Activated CD8-positive, alpha-beta T cell treated with anti-CD3 and anti-CD28 coated beads for 36 hours (primary cell): ENCODE measurements at places on chromosomes 13 and 19. TPM values are rescaled to one million over a fixed set of nuclear protein-coding genes. Genes with fewer than 3 reads are reported as not detected.

The LYPD5 gene
- total RNA-seq = 0.51 TPM

DNA sequence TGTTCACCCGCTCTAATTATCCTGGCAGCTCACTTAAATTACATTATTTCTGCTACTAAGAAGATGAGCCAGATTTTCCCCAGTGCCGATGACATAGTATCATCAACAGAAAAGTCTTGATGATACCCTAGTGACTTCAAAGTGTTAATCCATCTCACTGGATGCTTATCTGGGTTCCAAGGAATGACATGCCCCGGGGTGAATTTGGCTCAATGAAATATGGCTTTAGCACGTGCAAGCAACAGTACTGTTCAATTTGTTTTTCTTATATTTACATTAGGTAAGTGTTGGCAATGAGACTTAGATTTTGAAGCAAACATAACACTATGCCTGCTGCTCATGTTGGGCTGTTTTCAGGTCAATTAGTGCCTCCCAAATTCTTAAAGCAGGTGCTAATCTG is 548.2 kb upstream of the SLITRK1 start:
- DNase-seq = no peak

DNA sequence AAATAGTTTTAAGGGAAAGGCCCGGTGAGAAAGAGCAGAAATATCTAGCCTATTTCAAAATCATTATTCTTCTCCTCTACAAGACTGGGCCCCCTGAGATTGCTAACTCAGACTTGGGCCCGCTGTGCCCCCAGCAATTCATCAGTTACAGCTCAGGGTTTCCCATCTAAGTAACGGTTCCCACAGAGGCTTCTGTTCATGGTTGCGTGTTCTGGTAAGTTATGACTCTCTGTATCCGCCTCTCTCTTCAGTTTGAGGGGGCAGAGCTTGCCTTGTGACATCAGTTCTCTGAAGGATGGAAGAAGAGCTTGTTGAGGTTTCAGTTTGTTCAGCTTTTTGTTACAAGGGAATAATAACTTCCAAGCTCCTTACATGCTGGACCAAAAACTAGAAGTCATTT is 11.6 kb downstream of the ZNF57 start:
- DNase-seq = peak; percentile 29

The EBPL gene
- 35.6 TPM for total RNA-seq

DNA sequence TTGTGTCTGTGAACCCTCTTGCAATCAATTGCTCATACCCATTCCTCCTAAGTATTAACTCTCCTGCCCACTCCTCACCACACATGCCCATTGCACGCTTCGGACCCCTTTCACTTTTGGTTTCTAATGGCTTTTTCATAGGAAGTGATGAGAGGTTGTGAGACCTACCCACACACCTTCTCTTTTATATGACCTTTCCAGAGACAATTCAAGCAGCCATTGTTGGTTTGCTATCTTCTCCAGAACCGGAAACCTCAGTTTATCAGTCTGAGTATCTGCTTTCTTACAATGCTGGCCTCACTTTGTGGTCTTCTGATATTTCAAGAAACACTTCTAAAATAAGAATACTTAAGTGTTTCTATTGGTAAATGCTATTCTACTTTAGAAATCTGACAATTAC is 1550.8 kb upstream of the SLC10A2 start:
- no peak for DNase-seq

The RASIP1 gene
- 0.72 TPM for total RNA-seq

DNA sequence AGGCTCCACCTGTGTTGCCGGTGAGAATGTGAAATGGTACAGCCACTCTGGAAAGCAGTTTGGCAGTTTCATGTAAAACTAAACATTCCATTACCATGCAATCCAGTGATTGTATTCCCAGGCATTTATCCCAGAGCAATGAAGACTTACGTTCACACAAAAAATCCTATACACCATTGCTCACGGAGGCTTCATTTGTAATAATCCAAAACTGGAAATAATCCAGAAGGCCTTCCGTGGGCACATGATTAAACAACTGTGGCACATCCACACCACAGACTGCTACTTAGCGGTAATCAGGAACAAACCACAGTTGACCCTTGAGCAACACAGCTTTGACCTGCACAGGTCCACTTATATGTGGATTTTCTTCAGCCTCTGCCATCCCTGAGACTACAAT is 339.7 kb downstream of the MTUS2 start:
- no peak for DNase-seq

- DNase-seq = peak; percentile 69
These were observed 9.5 kb downstream of the MAN2B1 start for GRCh38 chr19:12656899-12657571.

GRCh38 chr13:75748874-75749273 is 112.7 kb downstream of the LMO7 start:
- DNase-seq = no peak

DNA sequence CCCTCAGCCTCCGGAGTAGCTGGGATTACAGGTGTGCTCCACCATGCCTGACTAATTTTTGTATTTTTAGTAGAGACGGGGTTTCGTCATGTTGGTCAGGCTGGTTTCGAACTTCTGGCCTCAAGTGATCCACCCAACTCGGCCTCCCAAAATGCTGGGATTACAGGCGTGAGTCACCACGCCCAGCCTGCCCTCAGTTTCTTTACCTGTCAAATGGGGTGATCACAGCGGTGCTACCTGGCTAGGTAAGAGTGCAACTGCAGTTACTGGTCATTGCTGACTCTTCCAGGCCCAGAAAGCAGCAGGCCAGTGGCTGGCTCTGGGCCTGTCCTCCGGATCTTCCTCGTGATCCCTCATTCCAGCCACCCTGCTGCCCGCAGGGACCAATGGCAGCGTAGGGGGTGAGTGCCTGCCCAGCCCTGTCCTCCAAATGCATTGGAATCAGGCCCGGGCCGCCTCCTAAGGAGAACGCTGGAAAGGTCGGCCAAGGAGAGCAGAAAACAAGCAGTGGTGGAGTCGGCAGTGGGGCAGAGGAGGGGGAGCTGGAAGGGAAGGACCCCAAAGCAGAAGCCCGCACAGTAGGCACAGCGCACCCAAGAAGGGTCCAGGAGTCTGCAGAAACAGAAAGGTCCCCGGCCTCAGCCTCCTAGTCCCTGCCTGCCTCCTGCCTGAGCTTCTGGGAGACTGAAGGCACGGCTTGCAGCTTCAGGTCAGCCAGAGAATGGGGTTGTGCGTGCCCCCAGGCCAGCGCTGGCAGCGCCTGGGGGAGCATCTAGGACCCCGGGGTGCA is 1.8 kb upstream of the SLC27A1 start:
- no peak for DNase-seq

GRCh38 chr13:99459099-99459850 is 42.0 kb upstream of the TM9SF2 start:
- no peak for DNase-seq
